ENCODE measurements at places on chromosomes 16 and 17.

DNA sequence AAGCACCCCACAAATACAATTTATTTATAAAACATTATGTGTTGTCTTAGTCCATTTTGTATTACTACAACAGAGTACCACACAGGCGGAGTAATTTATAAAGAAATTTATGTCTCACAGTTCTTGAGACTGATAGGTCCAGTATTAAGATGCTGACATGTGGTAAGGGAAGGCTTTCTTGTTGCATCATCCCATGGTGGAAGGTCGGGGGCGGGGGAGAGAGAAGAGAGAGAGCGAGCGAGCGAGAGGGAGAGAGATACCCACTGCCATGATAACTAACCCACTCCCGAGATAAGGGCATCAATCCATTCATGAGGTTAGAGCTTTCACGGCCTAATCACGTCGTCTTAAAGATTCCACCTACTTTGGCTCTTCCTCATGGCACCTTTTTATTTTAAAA, 117.8 kb downstream of the KCNJ12 start:
- DNase-seq, result no peak

GRCh38 chr17:47978324-47978723, 7.4 kb downstream of the CDK5RAP3 start:
- peak; percentile 84 for DNase-seq

- no peak for DNase-seq
Observed at GRCh38 chr17:56121191-56122051, 31.9 kb upstream of the ANKFN1 start.

GRCh38 chr17:1754430-1755112, 7.3 kb upstream of the SERPINF1 start:
- no peak for DNase-seq

DNA sequence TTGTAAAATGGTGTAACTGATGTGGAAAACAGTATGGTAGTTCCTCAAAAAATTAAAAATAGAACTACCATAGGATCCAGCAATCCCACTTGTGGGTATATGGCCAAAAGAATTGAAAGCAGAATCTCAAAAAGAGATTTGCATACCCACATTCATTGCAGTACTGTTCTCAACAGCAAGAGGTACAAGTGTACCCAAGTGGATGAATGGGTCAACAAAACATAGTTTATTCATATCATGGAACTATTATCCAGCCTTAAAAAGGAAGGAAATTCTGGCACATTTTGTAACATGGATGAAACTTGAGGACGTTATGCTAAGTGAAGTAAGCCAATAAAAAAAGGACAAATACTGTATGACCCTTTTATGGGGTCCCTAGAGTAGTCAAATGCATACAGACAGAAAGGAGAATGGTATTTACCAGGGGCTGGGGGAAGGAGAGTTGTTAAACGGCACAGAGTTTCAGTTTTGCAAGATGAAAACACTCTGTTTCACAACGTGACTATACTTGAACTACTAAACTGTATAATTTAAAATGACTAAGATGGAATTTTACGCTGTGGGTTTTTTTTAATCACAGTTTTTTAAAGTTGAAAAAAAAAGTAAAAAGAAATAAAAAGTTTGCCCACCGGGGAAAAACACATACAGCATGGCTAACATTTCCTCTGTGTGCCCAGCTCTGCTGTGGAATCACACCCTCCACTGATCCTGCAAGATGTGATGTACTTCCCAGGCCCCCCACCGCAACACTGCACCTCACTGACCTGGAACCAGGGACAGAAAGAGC, 6.1 kb downstream of the TVP23A start:
- no peak for DNase-seq

DNA sequence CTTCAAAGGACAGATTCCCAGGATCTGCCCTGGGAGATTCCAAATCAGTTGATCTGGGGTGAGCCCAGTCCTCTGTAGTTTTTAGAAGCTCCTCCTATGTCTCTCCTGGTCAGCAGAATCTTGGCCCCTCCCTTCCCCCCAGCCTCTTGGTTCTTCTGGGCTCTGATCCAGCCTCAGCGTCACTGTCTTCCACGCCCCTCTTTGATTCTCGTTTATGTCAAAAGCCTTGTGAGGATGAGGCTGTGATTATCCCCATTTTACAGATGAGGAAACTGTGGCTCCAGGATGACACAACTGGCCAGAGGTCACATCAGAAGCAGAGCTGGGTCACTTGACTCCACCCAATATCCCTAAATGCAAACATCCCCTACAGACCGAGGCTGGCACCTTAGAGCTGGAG, 840 bp upstream of the CDH5 start:
- peak; percentile 42 for DNase-seq

DNA sequence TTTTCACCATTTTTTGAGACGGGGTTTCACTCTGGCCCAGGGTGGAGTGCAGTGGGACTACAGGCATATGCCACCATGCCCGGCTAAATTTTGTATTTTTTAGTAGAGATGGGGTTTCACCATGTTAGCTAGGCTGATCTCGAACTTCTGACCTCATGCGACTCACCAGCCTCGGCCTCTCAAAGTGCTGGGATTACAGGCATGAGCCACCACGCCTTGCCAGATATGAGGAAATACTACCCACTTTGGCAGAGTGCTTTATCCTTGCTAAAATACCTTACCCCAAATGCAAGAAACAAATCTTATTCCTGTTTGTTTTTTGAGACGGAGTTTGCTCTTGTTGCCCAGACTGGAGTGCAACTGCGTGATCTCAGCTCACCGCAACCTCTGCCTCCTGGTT, 62.9 kb upstream of the MGAT5B start:
- DNase-seq, result peak; percentile 28

DNA sequence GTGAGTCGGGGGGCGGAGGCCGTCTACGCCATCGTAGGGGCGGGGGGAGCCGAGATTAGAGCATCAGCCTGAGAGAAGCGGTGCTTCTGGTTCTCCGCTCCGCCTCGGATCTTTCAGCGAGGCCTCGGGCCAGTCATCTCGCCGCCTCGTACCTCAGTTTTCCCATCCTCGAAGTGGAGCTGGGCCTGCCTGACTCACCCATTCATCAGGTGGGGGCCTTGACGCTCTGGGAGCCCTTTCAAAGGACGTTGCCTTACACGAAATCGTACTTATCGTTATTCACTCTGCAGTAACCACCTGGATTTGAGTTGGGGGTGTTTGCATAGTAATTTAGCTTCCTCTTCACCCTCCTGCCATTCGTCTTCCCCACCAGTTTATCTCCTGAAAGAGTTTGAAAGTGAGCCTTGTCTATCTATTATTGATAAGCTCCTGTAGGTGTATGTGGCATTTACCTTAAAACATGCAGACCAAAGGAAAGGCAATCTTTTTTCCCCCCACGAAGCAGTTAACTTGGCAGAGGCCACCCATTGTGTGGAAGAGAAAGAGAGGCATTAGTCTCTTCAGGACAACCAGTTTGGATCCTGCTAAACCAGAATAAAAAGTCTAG, 674 bp downstream of the TAF15 start:
- DNase-seq, result no peak

DNA sequence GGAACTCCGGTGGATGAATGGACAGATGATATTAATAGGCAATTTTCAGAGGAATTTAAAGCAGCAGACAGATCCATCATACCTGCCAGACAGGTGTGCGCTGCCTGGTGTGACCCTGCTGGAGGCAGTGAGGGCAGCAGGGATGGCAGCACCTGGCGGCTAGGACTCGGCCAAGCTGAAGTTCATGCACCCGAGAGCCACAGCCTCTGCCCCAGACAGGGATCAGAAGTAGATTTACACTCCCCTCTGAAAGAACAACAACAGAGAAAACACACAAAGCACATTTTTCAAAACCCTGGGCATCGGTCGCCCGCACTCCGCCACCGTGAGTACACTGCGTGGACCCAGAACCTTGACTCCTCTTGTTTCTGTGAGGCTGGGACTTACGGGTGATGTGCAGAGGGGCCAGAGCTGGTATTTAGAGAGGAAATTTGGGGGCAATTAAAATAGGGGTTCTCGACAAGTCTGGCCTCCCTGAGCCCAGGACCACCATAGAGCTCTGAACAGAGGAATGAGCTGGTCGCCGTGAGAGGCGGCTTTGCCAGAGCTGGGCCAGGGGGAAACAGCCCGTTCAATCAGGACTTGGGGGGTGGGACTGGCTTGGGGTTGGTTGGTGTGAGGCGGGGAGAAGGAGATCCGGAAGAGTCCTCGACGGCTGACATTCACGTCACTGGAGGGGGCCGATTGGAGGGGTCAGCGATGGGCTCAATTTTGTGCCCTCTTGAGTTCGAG, 101.0 kb downstream of the METRNL start:
- no peak for DNase-seq

DNA sequence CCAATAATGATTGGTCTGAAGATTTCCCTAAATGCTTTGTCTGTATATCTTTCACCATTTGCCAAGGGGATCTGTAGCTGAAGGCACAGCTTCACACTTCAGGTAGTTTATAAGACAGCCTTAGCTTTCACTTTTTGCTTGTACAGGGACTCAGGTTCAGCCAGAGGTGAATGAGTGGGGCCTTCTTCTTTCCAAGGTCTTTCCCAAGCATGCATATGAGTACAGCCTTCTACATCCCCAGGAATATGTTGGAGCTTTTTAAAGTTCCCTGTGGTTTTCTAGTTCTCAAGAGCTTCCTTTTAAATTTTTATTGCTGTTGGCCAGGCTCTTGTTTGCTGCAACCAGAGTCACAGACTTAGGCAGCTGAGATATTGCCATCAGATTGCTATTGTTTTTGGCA, 17.9 kb upstream of the SPDYE4 start:
- peak; percentile 27 for DNase-seq

DNA sequence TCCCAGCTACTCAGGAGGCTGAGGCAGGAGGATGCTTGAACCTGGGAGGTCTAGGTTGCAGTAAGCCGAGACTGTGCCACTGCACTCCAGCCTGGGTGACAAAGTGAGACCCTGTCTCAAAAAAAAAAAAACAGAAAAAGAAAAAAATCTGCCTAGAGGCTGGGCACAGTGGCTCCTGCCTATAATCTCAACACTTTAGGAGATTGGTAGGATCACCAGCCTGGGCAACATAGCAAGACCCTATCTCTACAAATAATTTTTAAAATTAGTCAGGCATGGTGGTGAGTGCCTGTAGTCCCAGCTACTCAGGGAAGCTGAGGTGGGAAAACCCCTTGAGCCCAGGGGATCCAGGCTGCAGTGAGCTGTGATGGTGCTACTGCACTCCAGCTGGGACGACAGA, 17.7 kb downstream of the CUEDC1 start:
- no peak for DNase-seq

- DNase-seq, result no peak
Observed at GRCh38 chr16:77562497-77562896, 127.7 kb upstream of the ADAMTS18 start.

DNA sequence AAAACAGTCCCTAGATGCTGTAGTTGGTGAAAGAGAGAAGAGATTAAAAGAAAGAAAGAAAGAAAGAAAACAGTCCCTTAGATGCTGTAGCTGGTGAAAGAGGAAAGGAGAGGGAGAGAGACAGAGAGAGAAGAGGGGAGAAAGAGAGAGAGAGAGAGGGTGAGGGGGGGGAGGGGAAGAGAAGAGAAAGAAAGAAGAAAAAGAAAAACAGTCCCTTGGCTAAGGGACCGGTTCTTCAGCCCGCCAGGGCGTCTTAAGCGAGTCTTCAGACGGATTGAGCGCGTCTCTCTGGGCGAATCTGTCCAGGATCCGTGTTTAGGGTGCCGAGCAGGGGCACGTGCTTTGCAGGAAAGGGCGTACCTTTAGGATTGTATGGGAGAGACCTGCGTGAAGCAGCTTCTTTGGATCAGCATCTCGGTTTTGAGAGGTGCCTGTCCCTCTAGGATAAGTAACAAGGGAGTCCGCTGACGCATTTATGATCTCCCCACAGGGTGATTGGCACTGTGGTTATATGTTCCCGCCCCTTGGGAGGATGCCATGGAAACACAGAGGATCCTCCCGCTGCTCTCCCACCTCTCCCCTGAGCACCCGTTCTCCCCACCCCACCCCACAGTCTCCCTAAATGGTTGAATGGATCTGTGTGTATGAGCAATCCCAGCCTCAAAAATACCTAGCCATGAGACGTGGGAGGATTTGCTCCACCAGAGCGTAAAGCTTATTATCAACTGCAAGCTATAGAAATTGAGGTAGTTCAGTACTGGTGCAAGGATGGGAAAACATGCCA, 16.7 kb downstream of the GNGT2 start:
- DNase-seq, result peak; percentile 75

DNA sequence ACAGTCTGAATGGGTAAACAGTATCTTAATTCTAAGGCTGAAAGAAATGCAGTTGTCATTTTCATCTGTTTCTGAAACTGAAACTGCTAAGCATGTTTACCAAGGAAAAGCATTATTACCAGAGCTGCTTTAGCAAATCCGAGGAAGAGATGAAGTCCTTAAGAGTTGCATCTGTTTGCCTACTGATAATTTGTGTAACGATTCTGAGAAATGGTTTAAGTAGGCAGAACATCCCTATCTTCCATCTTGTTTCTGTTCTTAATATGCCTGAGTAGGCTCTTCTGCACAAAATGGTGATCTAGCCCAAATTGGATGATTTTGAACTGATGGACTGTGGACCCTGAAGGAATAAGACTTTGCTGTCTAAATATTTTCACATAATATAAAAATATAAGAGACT, 34.9 kb downstream of the NUP93 start:
- no peak for DNase-seq

- DNase-seq, result no peak
Observed at GRCh38 chr16:10629592-10629963, 49.2 kb upstream of the EMP2 start.

DNA sequence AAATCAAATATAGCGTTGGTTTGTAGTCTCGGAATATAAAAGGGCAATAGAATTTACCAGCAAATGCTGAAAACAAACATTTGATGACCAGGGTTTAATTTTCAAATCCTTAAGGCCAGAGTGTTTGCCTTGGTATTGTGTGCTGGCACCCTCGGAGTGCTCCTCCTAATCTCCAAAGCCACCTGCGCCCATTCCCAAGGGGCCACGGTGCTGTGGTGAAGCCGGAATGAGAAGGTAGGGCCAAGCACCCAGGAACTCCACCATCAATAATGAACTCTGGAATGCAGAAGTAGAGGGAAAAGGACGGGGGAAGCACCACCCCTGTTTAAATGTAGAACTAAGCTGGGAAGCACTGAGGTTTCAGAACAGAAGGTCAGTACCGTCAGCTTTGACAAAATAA, 51.9 kb downstream of the COG7 start:
- DNase-seq, result no peak

- DNase-seq, result peak; percentile 50
Observed at GRCh38 chr17:57186226-57187019, 69.9 kb upstream of the MSI2 start.

DNA sequence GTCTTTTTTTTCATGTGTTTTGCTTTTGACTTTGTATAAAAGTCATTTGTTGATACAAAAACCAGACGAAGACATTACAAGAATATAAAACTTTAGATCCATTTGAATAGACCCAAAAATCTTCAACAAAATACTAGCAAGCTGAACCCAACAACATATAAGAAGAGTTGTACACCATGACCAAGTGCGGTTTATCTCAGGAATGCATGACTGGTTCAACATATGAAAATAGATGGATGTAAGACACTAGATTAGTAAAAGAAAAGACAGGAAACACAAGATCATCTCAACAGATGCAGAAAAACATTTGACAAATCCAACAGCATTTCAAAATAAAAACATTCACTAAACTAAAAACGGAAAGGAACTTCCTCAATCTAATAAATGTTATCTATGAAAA, 69.0 kb downstream of the TBC1D16 start:
- no peak for DNase-seq

GRCh38 chr16:60279061-60279665, 1545.0 kb upstream of the GOT2 start:
- peak; percentile 16 for DNase-seq
